ENCODE measurements at places on chromosomes 3 and 15. TPM values are rescaled to one million over a fixed set of nuclear protein-coding genes. Genes with fewer than 3 reads are reported as not detected.

Gene AGBL1
- not detected for total RNA-seq

Gene CCR9
- total RNA-seq, result not detected

Gene SYNPR
- not detected for total RNA-seq

Gene WDR49
- not detected for total RNA-seq

Gene PODXL2
- 13.0 TPM for total RNA-seq

Gene WDR93
- 0.25 TPM for total RNA-seq

Gene TRIM42
- total RNA-seq, result not detected

Gene ITIH4
- total RNA-seq, result not detected

Gene INSYN1
- 3.8 TPM for total RNA-seq

Gene CCDC39
- total RNA-seq, result under 0.01 TPM

Gene CCR2
- not detected for total RNA-seq

Gene MUC4
- 0.25 TPM for total RNA-seq

Gene GOLGA6L4
- total RNA-seq, result 0.49 TPM

Gene MLF1
- 11.2 TPM for total RNA-seq

Gene VIPR1
- not detected for total RNA-seq

Gene CGNL1
- 45.4 TPM for total RNA-seq

Gene OCA2
- total RNA-seq, result 0.49 TPM

Gene OR5K2
- not detected for total RNA-seq

Gene HOMER2
- 36.4 TPM for total RNA-seq

Gene LTF
- not detected for total RNA-seq

Gene TTLL13
- total RNA-seq, result under 0.01 TPM

Gene GPR62
- 0.49 TPM for total RNA-seq

Gene GOLGA6L26
- not detected for total RNA-seq

Gene WDR53
- 4.9 TPM for total RNA-seq

Gene TAGLN3
- 11.9 TPM for total RNA-seq

Gene FGD5
- 0.51 TPM for total RNA-seq

Data from mesangial cell (primary cell).